ENCODE measurements at places on chromosomes 1 and 21.

GRCh38 chr1:220528679-220529501, 954 bp downstream of the MARK1 start:
- no peak for DNase-seq

DNA sequence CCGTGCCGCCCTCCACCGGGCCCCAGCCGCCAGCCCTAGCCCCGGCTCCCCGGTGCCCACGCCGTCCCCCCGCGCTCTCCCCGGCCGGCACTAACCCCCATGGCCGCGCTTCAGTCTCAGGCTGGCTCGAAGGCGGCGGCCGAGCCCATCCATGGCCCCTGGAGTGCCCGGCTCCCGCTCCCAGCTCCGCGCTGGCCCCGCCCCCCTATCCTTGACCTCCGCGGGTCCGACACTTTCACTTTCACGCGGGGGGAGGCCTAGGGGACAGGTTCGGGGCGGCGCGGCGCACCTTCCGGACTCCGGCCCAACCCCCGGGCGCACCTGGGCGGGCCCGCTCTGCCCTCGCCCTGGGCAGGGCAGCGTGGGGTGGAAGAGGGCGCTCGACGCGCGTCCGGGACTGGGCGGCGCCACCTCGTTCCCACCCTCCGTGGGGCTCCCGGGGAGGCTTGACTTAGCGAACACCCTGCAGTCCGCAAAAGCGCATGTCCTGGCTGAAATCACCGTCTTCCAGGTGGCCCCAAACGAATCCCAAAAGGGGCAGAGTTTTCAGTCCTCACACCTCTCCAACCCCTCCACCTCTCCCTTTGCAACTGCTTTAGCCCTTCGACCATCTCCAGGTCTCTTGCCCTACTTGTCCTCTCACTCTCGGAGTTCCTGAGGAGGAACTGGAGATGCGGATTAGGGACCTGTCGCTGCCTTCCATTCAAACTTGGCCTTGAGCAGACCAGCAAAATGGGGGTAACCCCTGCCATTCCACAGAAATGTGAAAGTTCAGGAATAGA, 3.9 kb upstream of the DENND2D start:
- DNase-seq: peak; percentile 73

DNA sequence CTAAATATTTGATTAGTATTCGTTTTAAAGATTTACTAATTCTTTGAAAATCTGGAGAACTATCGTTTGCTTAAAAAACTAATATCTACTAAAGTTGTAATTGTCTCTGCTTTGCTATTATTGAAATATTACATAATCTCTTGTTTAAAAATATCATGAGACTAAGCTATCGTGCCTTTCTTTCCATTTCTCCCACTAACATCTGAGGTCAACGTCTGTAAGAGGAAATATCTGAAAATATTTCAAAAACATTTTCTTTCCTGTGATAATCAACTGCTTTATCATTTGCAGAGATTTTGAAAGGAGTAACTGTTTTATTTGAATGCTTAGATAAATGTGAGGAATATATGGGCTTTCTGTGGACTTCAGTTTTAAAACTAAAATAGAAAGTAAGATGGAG, 694.1 kb downstream of the USP25 start:
- no peak for DNase-seq

- DNase-seq: peak; percentile 84
Observed at GRCh38 chr1:205229399-205229871, 1.7 kb downstream of the TMCC2 start.

- DNase-seq: no peak
Observed at GRCh38 chr1:194466706-194467105, 1280.3 kb upstream of the B3GALT2 start.

- no peak for DNase-seq
Observed at GRCh38 chr21:44296916-44297315, 2.9 kb upstream of the PFKL start.

DNA sequence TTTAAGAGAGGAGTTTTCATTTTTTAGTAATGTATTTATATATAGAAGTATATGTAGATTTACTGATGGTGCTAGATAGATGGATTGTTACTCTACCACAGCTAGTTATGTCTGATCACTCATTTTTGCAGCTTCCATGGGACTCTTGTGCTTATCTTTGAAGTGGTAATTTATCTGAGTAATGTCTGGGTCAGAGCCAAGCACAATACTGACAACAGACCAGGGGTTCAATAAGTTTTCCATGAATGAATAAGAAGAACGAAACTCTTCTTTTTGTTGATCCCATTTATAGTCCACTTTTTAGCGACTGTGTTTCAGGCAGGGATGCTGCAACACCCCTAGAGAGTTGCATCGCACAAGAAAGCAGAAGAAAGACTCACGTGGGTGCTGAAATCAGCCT, 935.2 kb downstream of the PLA2G4A start:
- no peak for DNase-seq

GRCh38 chr1:248372394-248372793, 3.2 kb upstream of the OR2T6 start:
- DNase-seq: no peak

GRCh38 chr1:87370544-87370943, 41.9 kb downstream of the LMO4 start:
- DNase-seq: no peak

- no peak for DNase-seq
Observed at GRCh38 chr1:212042436-212042835, 6.9 kb downstream of the DTL start.

DNA sequence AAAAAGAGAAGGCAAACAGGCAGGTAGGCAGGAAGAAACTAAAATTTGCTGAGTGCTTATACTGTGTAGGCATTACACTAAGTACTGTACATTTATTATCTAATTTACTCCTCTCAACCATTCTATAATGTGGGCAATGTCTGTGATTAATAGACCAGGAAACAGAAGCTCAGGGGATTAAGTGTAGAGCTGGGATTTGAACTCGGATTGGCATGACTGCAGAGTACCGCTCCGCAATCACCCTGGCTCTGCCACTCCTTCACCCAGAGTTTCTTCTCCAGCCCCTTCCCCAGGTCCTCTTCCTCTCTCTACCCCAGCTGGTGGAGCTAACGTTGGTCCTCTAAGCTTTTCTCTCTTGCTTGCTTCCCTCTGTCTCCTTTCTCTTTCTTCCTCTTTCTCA, 11.5 kb upstream of the S100A2 start:
- no peak for DNase-seq

GRCh38 chr1:182485861-182486260, 35.9 kb downstream of the RGSL1 start:
- no peak for DNase-seq

GRCh38 chr21:31180256-31181081, 142.2 kb upstream of the KRTAP19-8 start:
- DNase-seq: peak; percentile 58

DNA sequence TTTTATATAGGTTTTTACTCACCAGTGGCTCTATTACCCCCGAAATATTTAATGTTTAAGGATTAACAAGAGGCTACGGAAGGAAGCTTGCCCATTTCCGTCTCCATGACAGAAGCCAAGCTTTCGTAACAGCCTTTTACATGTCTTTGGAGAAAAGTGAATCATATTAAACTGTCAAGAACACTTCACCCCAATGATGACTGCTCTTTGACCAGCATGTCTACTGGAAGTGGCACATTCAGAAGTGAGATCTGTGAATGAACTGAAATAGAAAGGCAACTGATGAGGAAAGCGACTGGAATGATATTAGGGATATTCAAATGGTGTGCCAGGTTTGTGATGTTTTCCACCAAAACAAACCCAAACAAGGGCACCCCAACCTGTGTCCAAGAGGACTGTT, 8.5 kb upstream of the PRDM15 start:
- DNase-seq: no peak

- no peak for DNase-seq
Observed at GRCh38 chr21:29309703-29310102, 11.0 kb downstream of the BACH1 start.

DNA sequence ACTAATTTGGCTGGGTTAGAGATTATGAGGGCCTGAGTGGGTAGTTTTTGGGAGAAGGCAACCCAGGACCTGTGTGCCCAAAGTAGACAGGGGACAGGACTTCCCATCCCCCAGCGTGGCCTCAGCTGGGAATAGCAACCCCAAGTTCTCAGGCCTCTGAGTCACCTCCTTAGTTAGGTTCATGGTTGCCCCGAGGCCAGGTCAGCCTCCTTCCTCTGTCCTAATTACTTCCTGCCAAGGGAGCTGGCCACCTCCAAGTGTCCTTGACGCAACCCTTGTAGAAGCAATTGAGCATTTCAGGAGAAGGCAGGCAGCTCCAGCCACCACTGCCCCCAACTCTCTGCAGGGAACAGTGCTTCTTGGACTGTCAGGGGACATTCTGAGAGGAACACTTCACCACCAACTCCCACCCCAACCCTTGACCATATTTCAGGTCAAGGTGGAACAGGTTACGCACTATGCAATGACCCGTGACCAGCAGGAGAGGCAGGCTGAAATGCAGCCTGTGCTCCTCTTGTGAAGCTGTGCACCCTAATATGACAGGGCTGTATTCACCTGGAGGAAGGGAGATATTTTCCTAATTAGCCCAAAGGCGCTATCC, 5.1 kb upstream of the NT5C1A start:
- no peak for DNase-seq

GRCh38 chr1:31939484-31940329, 1.5 kb upstream of the PTP4A2 start:
- peak; percentile 86 for DNase-seq

- DNase-seq: no peak
Observed at GRCh38 chr1:3320246-3321152, 134.0 kb upstream of the ARHGEF16 start.

Data from hematopoietic multipotent progenitor cell treated with erythropoietin and hydrocortisone succinate and interleukin-3 and kit ligand, for 8 days (in vitro differentiated cells).